ENCODE measurements at places on chromosomes 11 and 22.

DNA sequence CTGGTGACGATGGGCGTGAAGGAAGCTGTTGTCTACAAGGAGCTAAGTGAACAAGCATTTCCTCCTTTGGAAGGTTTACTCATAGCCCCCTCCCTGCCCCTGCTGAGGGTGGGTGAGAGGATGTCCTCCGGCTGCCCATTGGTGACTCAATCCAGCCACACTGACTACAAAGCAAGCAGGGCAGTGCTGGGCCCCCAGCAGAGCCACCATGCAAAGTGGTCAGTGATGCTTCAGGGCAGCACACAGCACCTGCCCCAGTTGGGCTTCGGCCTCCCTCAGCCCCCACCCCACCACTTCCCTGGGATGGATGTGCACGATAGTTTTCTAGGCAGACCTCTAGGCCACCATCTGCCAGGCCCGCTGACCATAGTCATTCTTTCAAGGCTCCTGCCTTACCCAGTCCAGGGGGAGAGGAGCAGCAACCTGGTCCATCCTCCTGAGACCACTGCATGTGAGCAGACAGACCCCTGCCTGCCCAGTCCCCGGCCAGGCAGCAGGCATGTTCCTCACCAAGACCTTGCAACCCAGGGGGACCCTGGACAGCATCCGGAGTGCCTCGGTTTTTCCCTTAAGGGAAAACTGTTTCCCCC is 125.1 kb downstream of the BCR start:
- DNase-seq: peak; percentile 84

DNA sequence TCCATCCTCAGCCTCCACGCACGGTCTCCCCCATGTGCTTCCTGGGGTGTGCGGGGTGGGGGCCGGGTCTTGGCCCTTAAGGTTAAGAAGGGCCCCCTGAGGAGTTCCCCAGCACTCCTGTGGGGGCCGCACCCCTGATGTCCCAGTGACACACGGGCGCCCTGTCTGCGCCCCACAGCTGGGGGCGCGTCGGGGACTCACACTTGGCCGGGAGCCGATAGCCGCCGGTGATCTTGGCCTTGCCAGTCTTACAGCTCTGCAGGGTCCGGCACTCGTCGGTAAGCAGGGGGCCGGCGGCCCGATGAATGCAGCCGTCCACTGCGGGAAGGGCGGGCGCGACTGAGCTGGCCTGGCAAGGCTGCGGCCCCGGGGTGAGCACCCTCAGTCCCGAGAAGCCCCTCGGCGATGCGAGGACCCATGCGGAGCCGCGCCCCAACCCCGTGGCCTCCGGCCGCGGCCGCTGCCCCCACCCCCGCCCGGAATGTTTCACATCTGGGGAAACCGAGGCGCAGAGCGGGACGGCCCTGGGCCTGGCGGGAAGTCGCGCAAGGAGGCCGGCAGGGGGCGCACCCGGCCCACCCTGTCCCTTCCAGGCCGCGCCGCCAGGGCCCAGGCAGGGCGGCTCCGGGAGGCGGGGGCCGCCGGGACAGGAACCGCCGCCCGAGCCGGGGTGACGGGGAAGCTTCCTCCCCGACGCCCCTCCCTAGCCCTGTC is 13.9 kb downstream of the OTUB1 start:
- DNase-seq: peak; percentile 76

DNA sequence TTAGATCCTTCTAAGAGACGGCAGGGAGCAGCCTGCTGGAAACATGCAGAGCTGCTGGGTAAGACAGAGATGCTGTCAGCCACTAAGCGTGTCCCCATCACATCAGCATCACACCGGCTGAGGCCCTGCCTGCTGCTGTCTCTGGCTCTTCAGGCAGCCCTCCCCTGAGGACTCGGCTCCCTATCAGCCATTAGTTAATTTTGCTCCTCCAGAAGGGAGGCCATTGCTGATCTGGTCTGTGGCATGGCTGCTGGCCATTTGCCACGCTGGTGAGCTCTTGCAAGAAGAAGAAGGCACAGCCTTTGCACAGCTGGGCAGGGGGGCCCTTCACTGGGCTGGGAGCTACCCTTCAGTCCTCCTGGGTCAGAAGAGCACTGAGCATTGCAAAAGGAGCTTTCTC is 131.2 kb upstream of the PARVA start:
- DNase-seq: no peak

DNA sequence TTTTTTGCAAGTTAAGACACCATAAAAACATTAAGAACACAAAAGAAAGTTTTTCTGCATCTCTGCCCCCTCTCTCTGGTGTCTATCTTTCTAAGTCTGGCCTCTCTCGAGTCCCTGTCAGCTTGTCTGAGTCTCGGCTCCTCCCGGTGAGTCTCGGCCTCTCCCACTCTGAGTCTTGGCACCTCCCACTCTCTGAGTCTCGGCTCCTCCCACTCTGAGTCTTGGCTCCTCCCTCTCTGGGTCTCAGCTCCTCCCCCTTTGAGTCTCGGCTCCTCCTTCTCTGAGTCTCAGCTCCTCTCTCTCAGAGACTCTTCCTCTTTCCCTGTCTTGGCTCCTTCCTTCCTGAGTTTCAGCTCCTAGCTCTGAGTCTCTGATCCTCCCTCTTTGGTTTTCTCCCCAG is 72.5 kb upstream of the AMPD3 start:
- no peak for DNase-seq

- peak; percentile 57 for DNase-seq
Measured at GRCh38 chr22:39132871-39133524, 19.5 kb downstream of the CBX7 start.

- DNase-seq: peak; percentile 41
Measured at GRCh38 chr11:111819161-111819828, 52.1 kb downstream of the ALG9 start.

DNA sequence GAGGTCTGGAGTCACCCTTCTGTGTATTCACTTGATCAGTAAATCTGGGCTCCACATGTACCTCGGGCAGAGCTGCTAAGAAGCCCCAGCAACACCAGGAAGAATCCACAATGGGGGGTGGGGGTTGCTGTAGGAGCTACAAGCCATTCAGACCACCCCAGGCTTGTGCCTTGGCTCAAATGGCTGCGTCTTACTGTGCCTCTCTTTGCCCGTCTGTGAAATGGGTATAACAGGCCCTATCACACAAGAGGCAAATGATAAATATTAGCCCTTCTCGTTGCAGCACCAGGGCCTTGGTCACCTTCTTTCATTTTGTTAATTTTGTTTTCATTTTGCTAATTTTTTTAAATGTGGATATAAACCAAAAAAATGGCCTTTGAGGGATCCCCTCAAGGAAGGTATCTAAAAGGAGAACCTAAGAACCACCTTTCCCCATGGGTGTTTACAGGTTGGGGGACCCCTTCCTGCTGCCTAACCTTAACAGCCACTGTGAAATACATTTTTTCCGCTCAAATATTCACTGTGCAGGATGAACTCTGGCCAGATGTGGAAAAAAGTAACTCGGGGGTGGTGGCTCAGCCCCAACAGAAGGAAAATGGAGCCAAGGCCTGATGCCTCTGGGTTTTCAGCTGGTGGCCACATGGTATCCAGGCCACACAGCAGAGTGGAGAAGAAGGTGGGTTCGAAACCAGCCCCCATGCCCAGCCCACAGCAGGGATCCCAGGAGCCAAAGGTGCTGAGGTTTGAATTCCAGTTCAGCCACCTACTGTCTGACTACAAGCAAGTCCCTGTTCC is 284.0 kb downstream of the MN1 start:
- DNase-seq: no peak
